ENCODE measurements at places on chromosomes 4 and X. TPM values are rescaled to one million over a fixed set of nuclear protein-coding genes. Genes with fewer than 3 reads are reported as not detected.
A peak's percentile ranks its signal among the peaks of the same experiment; 100 is the strongest.

The GIMD1 gene
- not detected for total RNA-seq

The TRPC3 gene
- total RNA-seq = 0.26 TPM

The DACH2 gene
- 2.6 TPM for total RNA-seq

GRCh38 chr4:38686682-38687081 is 22.7 kb downstream of the KLF3 start:
- no peak for DNase-seq

GRCh38 chr4:110480031-110480549 is 4.1 kb downstream of the ENPEP start:
- no peak for DNase-seq

DNA sequence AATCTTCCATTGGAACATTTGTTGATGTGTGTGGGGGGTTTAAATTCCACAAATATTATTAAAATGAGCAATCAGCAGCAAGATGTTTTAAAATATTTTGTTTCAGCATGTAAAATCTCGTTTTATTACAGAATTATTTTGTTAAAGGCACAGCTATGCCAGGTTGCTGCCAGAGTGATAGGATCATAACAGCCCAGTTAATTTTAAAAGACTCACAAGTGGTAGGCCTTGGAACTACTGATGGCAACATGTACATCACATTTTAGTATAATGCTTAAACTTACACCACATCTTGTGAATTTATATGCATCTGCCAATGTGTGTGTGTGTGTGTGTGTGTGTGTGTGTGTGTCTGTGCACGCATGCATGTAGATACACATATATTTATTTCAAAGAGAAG is 97.8 kb upstream of the SPRY1 start:
- DNase-seq = no peak

- no peak for DNase-seq
Observed at GRCh38 chr4:135269125-135269890, 1067.7 kb upstream of the PABPC4L start.

DNA sequence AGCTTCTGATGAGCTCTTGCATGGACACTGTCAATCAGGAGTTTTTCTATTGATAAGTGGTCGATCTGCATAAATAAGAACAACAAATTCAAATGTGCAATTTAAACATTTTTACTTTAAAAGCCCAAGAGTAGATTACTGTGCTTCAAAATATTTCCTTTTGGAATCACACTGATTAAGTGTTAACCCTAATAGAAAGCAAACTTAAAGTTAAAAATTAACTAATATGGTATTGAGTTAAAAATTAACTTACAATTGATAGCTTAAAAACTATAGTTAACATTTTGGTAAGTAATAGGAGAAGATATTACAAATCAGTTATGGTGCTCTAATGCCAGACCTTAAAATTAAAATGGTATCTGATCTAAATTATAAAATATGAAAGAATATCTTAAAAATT is 25.9 kb downstream of the MED14 start:
- no peak for DNase-seq

DNA sequence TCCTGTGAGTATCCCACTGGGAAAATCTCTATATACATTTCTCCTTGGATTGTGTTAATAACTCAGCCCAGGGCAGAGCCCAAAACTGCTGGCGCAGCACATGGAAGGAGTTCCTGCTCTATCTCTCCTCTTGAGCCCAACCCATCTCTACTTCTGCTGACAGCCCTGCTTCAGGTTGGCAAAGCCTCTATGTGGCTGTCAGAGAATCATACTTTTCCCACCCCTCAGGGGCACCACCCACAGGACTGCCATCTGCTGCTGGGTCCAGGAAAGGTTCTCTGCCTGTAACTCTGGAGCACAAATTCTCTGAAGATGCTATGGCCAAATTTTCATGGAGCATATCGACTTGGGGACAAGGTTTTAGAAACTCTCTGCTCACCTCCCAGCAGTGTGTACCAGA is 278.5 kb upstream of the EMCN start:
- no peak for DNase-seq

DNA sequence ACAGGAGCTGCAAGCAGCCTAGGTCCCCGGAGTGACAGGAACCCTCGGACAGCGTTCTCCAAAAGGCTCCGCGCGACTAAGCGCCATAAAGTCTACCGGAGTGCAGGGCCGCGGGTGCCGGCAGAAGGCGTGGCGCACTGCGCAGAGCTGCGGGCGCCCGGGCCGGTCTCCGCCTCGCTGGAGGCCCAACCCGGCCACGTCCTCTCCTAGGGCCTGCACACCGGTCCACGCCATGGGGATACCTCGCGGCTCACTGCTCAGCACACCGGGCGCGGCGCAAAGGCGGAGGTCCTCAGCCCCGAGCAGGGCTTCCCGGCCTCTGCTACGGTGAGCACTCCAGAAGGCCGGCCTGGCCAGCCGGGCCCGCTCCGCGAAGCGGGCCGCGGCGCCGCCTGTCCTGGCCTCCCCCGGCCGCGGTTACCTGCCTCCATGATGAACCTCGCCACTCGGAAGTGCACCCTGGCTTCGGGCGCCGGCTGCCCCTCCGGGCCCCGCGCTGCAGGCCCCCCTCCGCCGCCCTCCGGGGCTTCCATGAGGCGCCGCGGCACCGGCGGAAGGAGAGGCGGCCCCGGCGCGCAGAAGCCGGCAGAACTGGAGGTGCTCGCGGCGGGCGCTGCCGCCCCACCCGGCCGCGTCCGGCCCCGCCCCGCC is at the start of gene CCNQ:
Gene CCNQ (minus strand): TSS at position 599 of the 651 bp plus-strand sequence. CDS start 66 bp downstream, at position 533.
- DNase-seq = peak; percentile 22

DNA sequence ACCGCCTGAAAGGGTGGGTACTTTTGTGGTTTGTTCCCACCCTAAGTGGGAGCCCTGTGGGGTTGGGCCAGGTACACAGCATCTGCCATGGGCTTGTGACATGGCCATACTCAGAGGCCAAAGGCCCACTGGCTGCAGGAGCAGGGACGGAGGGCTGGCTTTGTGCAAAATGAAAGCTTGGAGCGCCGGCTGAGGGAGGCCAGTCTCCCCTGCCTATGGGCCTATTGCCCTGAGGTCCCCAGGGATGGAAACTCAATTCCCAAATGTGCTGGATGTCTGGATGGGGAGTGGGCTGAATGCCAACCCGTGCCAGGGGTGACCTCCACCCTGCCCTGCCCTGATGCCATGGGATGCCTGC is 10.8 kb downstream of the ADRA2C start:
- DNase-seq = no peak

- DNase-seq = no peak
Observed at GRCh38 chr4:92120810-92121498, 182.8 kb upstream of the GRID2 start.

GRCh38 chr4:57154191-57154590 is 44.0 kb upstream of the IGFBP7 start:
- DNase-seq = no peak

- no peak for DNase-seq
Observed at GRCh38 chrX:42495139-42495538, 282.8 kb downstream of the PPP1R2C start.
